GM23338 (cell line): ENCODE measurements at places on chromosomes 13 and 19. TPM values are rescaled to one million over a fixed set of nuclear protein-coding genes. Genes with fewer than 3 reads are reported as not detected.
A peak's percentile ranks its signal among the peaks of the same experiment; 100 is the strongest.

GRCh38 chr13:71378961-71379905 lies 487.8 kb downstream of the DACH1 start:
- H3K27me3 ChIP-seq: no peaks in the 10 kb centered on the region
- no peaks in the 10 kb centered on the region for H3K4me1 ChIP-seq
- no peak overlapping the region for H3K27ac ChIP-seq
- H3K4me3 ChIP-seq: no peak overlapping the region
- H3K36me3 ChIP-seq: no peaks in the 10 kb centered on the region

GRCh38 chr19:17282488-17283125 lies 906 bp downstream of the ANKLE1 start:
- peaks cover 6% of the 10 kb centered on the region; the same call in 1 of the 2 replicates for H3K27me3 ChIP-seq
- no peaks in the 10 kb centered on the region for H3K36me3 ChIP-seq
- peak overlapping the region; percentile 69 for H3K4me3 ChIP-seq
- no peaks in the 10 kb centered on the region for H3K4me1 ChIP-seq

Gene NOVA2
- polyA plus RNA-seq: 5.1 and 5.3 TPM in 2 replicates

- peak overlapping the region; percentile 71 for H3K4me3 ChIP-seq
- peaks cover 24% of the 10 kb centered on the region; the same call in 1 of the 2 replicates for H3K4me1 ChIP-seq
- no peaks in the 10 kb centered on the region for H3K36me3 ChIP-seq
- DNase-seq: peak; percentile 86
These were observed 441.5 kb upstream of the KLF12 start for GRCh38 chr13:74575729-74576125.

Gene CYP4F8
- not detected in 2 replicates for polyA plus RNA-seq

GRCh38 chr19:1106841-1107660 lies 3.3 kb downstream of the GPX4 start:
- peaks cover 6% of the 10 kb centered on the region; the same call in 1 of the 2 replicates for H3K4me1 ChIP-seq
- 0 out of 2 replicates have a peak, but pooled peaks cover 3% of the 10 kb centered on the region for H3K36me3 ChIP-seq
- H3K4me3 ChIP-seq: no peak overlapping the region
- DNase-seq: peak; percentile 62

GRCh38 chr13:95246292-95247082 lies 54.8 kb downstream of the ABCC4 start:
- H3K27me3 ChIP-seq: no peaks in the 10 kb centered on the region
- DNase-seq: no peak
- no peak overlapping the region for H3K4me3 ChIP-seq
- H3K4me1 ChIP-seq: no peaks in the 10 kb centered on the region

DNA sequence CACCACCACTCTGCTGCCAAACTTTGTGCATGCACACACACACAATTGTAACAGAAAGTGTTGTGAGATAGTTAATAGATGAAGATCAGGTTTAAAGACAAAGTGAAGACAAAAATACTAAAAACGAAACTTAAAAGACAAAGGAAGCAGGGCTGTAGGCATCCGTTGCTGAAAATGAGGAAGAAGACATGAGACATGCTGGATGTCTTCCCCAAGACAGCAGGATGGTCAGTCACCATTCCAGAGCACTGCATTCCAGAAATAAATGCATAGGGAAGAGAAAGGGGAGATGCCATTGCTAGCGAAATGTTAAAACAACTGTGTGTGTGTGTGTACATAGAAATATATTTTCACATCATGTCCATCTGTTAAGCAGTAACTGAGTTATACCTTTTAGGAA lies 520.1 kb downstream of the SUCLA2 start:
- H3K27ac ChIP-seq: no peak overlapping the region
- H3K36me3 ChIP-seq: no peaks in the 10 kb centered on the region
- DNase-seq: peak; percentile 11
- no peaks in the 10 kb centered on the region for H3K27me3 ChIP-seq

- peaks cover 9% of the 10 kb centered on the region; the same call in 1 of the 2 replicates for H3K27me3 ChIP-seq
- H3K27ac ChIP-seq: no peak overlapping the region
- H3K4me1 ChIP-seq: no peaks in the 10 kb centered on the region
- no peak overlapping the region for H3K4me3 ChIP-seq
- no peaks in the 10 kb centered on the region for H3K36me3 ChIP-seq
These were observed 16.1 kb downstream of the VSTM1 start for GRCh38 chr19:54047616-54048015.

Gene NKPD1
- 0.09 and 0.24 TPM in 2 replicates for polyA plus RNA-seq

DNA sequence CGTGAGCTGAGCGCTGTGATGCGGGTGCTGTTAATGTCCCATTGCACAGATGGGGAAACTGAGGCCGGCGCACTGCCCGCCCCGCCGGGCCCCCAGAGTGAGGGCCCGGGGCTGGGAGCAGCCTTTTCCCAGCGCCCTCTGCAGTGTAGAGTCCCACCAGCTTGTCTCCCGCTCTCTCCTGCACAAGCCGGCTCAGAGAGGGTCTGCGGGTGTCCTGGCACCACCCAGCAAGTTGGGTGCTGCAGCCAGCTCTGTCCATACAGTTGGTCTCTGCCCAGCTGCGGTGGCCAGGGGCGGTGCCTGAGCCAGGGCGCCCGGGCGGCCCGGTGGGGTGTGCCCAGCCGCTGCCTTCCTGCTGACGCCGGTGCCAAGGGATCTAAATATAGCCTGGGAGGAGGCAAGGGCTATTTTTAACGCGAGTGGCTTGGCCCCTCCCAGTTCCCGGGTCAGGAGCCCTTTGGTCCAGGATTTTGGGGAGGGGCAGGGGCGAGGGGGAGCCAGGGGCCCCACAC lies 19.3 kb downstream of the GADD45B start:
- DNase-seq: no peak
- H3K27me3 ChIP-seq: peaks cover 28% of the 10 kb centered on the region
- H3K36me3 ChIP-seq: no peaks in the 10 kb centered on the region
- peaks cover 9% of the 10 kb centered on the region; the same call in 1 of the 2 replicates for H3K4me1 ChIP-seq

GRCh38 chr19:28034936-28035335 lies 1178.0 kb downstream of the UQCRFS1 start:
- no peaks in the 10 kb centered on the region for H3K36me3 ChIP-seq
- H3K4me3 ChIP-seq: no peak overlapping the region
- H3K27ac ChIP-seq: no peak overlapping the region
- H3K27me3 ChIP-seq: no peaks in the 10 kb centered on the region

DNA sequence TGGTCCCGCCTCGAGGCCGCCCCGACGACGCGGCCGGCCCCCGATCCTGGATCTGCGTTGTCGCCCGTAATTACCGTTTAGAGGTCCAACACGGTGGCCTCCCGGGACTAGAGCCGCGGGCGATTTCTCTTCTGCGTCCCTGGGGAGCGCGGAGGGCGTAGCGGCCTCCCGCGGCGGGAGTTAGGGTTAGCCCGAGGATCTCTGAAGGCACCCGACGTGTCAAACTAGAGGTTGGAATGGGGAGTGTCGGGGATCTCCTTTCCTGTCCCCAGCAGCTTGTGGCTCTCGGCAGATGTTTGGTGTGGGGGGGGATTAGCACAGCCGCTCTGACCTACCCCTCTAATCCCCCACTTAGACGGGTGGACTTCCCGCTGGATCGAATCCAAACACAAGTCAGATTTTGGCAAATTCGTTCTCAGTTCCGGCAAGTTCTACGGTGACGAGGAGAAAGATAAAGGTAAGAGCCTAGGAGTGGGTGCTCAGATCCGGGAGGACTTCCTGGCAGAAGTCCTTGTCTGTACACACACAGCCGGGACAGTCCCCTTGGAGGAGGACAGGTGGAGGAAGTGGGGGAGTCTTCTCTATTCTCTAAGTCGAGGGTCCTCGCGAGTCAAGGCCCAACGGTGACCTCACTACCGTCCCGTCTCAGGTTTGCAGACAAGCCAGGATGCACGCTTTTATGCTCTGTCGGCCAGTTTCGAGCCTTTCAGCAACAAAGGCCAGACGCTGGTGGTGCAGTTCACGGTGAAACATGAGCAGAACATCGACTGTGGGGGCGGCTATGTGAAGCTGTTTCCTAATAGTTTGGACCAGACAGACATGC lies 581 bp downstream of the CALR start:
- H3K27me3 ChIP-seq: no peaks in the 10 kb centered on the region
- peak overlapping the region; percentile 99 for H3K4me3 ChIP-seq
- H3K36me3 ChIP-seq: peaks cover 48% of the 10 kb centered on the region

DNA sequence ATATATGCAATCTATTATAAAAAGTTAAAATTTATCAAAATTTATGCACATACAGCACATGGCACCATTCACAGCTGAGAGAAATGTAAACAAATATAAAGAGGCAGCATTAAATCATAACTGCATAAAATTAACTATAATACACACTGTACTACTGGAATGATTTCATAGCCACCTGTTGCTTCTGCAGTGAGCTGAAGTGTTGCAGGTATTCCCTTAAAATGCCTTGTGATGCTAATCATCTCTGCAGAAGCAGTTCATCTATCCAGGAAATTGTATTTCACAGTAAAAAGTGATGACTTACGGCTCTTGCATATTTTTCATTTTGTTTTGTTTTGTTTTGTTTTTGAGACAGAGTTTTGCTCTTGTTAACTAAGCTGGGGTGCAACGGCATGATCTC lies 82.1 kb downstream of the STOML3 start:
- no peak for DNase-seq
- no peaks in the 10 kb centered on the region for H3K4me1 ChIP-seq
- no peaks in the 10 kb centered on the region for H3K36me3 ChIP-seq
- no peaks in the 10 kb centered on the region for H3K27me3 ChIP-seq

DNA sequence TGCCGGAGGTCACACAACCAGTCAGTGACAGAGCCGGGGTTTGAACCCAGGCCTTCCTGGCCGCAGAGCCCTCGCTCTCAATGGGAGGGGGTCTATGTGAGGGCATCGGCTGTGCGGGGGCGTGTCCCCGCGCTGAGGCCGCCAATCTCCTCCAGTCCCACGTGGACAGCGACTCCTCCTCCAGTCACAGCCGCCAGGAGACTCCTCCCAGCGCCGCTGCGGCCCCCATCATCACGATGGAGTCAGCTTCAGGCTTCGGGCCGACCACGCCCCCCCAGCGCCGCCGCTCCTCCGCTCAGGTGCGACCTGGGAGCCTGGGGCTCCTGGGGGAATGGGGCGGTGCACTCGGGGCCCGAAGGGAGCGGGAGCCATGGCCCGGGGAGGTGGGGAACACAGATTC lies 6.0 kb downstream of the SPRED3 start:
- H3K4me1 ChIP-seq: peaks cover 14% of the 10 kb centered on the region
- H3K4me3 ChIP-seq: peak overlapping the region; percentile 58
- peaks cover 3% of the 10 kb centered on the region; the same call in 1 of the 2 replicates for H3K36me3 ChIP-seq
- DNase-seq: peak; percentile 99

Gene TMPRSS9
- 0.05 and 0.38 TPM in 2 replicates for polyA plus RNA-seq

GRCh38 chr13:113008851-113009250 lies 39.8 kb downstream of the MCF2L start:
- H3K27me3 ChIP-seq: no peaks in the 10 kb centered on the region
- no peak overlapping the region for H3K4me3 ChIP-seq
- DNase-seq: no peak
- no peaks in the 10 kb centered on the region for H3K4me1 ChIP-seq
- H3K36me3 ChIP-seq: no peaks in the 10 kb centered on the region

DNA sequence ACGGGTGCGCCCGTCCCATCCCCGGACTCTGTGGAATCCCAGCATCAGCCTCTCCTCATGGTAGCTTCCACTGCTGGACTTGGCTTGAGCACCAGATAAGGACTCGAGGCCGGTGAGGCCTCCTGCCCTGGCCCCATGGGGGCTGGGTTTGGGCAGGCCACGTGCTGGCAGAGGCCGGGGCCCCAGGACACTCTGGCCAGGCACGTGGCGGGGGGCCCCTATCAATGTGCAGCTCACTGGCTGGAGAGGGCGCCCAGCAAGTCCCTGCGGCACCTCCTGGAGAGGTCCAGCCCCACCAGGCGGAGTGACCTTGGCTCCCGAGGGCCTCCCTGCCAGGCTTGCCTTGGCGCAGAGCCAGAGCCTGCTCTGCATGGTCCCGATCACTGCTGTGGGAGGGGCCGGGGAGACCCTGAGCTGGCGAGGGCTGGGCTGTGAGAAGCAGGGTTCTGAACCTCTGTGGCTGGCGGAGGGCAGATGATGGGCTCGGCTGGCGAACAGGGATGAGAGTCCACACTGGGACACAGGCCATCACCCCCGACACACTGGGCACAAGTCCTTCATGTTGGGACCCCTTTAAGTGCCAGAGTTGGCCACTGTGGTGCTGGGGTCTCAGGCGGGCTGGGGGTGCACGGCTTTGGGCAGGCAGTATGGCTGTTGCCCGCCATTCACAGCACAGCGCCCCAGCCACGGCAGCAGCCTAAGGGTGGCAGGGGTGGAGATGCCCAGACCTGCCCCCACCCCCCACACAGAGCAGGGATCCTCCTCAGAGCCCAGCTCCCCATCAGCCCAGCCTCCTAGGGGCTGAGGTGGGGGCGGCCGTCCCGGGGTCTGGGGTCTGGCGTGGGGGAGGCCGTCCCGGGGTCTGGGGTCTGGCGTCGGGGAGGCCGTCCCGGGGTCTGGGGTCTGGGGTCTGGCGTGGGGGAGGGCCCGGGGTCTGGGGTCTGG lies 19.1 kb downstream of the CEBPG start:
- H3K27me3 ChIP-seq: no peaks in the 10 kb centered on the region
- no peaks in the 10 kb centered on the region for H3K36me3 ChIP-seq
- H3K4me1 ChIP-seq: no peaks in the 10 kb centered on the region
- DNase-seq: no peak
- no peak overlapping the region for H3K27ac ChIP-seq

Gene TMEM91
- 8.1 and 10.6 TPM in 2 replicates for polyA plus RNA-seq

DNA sequence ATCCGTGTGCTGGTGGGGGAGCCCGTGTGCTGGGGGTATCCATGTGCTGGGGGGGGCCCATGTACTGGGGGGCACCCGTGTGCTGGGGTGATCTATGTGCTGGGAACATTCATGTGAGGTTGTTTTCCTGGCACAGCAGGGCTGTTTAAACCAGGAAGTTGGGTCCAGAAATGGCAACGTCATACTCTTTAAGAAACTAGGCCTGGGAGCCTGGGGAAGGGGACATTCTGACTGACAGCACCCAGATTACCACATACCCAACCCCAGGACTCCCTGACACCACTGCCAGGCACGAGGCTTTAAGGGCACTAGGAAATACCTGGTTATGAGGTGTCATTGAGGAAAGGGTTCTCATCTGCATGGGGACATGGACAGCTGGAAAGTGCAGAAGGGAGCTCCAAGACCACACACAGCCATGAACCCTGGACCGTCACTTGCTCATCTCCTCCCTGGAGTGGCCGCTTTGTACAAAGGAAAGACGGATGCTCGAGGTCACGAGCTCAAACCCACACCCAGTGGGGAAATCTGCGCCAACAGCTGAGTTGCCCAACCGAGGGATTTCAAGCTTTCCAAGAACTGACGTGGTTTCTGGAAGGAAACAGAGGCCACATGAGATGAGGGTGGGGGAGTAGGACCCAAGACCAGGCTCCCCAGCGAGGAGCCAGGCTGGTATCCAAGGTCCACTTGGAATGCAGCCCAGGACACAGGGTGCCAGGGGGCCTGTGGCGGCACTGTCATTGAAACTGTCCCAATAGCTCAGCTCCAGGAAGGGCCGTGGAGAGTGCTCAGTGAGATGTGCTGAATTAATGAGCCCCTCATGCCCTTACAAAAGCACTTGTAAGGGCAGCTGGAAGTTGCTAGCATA lies 40.9 kb downstream of the RAB20 start:
- no peak overlapping the region for H3K4me3 ChIP-seq
- H3K27me3 ChIP-seq: no peaks in the 10 kb centered on the region
- no peak for DNase-seq
- no peak overlapping the region for H3K27ac ChIP-seq

GRCh38 chr13:113538689-113539058 lies 45.9 kb upstream of the TFDP1 start:
- no peak for DNase-seq
- no peaks in the 10 kb centered on the region for H3K36me3 ChIP-seq
- H3K27me3 ChIP-seq: no peaks in the 10 kb centered on the region
- H3K4me3 ChIP-seq: no peak overlapping the region

GRCh38 chr19:11422163-11423065 lies 3.3 kb upstream of the RGL3 start:
- peaks cover 29% of the 10 kb centered on the region for H3K4me1 ChIP-seq
- H3K27ac ChIP-seq: peak overlapping the region; percentile 53; the same call in 1 of the 2 replicates
- peaks cover 45% of the 10 kb centered on the region for H3K27me3 ChIP-seq
- peak; percentile 98 for DNase-seq

Gene ZIK1
- polyA plus RNA-seq: 7.7 and 10.3 TPM in 2 replicates
